ENCODE measurements at places on chromosomes 1 and 21. TPM values are rescaled to one million over a fixed set of nuclear protein-coding genes. Genes with fewer than 3 reads are reported as not detected.

Gene SPRR1B
- not detected for polyA plus RNA-seq

- DNase-seq = no peak
These were observed 5.0 kb upstream of the KIAA0040 start for GRCh38 chr1:175197531-175197930.

Gene SEC16B
- 5.4 TPM for polyA plus RNA-seq

GRCh38 chr1:13790290-13791030, 90.5 kb downstream of the PRDM2 start:
- no peak for DNase-seq

DNA sequence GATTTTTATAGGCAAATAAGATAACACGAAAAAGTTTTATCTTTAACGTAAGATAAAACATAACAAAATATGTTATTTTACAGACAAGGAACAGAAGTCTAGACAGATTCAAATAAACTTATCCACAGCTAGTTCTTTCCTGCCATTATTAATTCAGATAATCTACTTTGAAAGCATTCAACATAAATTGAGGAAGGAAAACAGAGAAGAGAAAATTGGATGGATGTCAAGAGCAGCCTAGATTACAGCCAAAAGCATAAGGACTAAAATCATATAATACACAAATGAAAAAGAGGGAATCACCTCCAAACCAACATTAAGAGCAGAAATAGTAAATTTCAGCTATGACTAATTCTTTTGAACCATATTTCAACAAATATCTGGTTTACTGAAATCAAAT, 15.5 kb downstream of the TRIM33 start:
- no peak for DNase-seq

Data from right renal pelvis (tissue), 4 donors.